Tracheal epithelial cell (primary cell): ENCODE measurements at places on chromosomes 12 and 14. TPM values are rescaled to one million over a fixed set of nuclear protein-coding genes. Genes with fewer than 3 reads are reported as not detected.

SIRT4 gene
- total RNA-seq = 0.96 and 3.2 TPM in 2 replicates

BDKRB1 gene
- 0.96 and 3.6 TPM in 2 replicates for total RNA-seq

EP400 gene
- total RNA-seq = 6.0 and 9.6 TPM in 2 replicates

GUCY2C gene
- not detected in 2 replicates for total RNA-seq

SLC5A8 gene
- total RNA-seq = not detected in 2 replicates

MGST1 gene
- total RNA-seq = 79.8 and 180 TPM in 2 replicates

GPR132 gene
- total RNA-seq = 0.24 TPM in 1 of 2 replicates, not detected in the other

KLRF2 gene
- not detected in 2 replicates for total RNA-seq

PAH gene
- total RNA-seq = not detected in 2 replicates

HNF1A gene
- total RNA-seq = 0.48 TPM in 1 of 2 replicates, not detected in the other
